Kasumi-1 (cell line): ENCODE measurements at places on chromosomes 2 and 18.

DNA sequence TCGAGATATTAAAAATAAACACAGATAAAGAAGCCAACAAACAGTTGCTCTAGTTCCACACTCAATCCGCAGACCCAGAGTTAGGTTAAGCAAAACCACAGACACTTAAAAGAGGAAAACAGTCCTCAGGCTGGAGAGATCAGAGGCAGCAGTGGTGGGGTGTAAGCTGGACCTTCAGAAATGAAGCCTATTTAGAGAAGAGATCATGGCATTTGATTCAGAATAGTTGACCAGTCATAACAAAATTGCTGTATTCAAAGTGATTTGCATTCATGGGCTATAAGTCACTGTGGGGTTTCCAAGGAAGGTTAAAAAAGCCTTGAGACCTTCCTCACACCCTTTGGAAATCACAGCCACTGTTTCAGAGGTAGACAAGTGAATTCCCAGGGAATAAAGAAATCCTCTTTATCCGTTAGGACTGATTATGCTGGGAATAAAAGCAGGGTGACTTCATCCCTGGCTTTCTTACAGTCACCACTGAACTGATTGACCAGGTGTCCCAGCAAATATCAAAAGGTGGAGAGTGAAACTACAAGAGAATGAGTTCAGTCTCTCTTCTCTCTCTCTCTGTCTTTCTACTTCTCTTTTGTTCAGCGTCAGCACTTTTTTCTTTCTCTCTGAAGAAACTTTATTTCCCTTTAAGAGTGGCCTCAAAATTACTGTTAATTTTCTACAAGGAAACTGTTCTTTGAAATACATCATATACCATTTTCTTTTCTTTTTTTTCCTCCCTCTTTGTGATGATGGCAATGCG is 171.8 kb upstream of the PIK3C3 start:
- DNase-seq, result no peak

GRCh38 chr18:3002732-3003131 is 10.2 kb downstream of the LPIN2 start:
- DNase-seq, result no peak

GRCh38 chr2:24806661-24807036 is 13.4 kb downstream of the CENPO start:
- no peak for DNase-seq

DNA sequence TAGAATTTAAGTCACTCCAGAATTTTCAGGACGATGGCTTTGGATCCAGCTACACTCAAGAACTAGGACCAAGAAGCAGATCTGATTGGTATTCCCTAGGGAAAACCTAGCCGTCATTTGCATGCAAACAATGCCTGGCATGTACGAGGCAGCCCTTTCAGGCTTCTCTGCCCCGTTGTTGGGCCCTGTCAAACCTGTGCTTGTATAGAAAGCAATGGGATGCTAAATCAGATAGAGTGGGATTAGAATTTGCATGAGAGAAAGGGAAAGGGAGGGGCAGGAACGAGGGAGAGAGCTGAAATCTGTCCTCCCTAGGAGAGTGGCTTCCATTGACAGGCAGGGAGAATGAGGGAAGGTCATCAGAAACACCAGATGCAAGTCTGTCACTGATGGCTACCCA is 28.6 kb downstream of the ARID5A start:
- no peak for DNase-seq

GRCh38 chr18:12046751-12047335 is 46.8 kb upstream of the ANKRD62 start:
- no peak for DNase-seq

DNA sequence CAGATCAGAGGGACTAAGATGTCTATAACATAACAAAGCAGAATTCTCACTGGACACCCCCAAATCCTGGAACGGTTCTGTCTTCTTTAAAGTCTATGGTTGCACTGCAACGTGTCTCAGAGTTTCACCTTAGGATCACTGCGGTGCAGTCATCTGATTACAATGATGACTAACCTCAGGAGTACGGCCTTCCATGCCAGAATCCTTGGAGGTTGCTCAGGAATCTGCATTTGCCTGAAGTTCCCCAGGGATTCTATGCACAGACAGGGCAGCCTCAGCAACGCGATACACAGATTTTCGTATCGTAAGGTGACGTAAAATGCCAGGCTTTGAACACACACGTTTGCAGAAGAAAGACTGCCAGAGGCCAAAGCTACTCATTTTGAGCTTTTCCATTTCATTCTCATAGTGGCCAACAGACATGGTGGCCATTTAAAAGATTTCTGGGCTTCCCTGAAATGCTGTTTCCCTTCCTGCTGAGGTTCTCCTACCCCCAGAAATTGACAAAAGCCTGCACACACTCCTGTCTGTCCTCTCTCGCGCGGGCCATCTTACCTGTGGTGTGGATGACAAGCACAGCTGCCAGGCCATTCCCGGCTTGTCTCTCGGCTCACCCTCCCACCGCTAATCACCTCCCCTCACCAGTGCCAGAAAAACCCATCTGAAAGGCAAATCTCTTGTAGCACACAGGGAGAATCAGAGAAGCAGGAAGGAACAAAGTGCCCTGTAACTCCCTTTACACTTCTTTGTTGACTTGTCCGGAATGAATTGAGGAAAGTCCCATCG is 148.8 kb downstream of the ACKR3 start:
- no peak for DNase-seq

GRCh38 chr2:133346654-133347053 is 221.6 kb downstream of the NCKAP5 start:
- no peak for DNase-seq

DNA sequence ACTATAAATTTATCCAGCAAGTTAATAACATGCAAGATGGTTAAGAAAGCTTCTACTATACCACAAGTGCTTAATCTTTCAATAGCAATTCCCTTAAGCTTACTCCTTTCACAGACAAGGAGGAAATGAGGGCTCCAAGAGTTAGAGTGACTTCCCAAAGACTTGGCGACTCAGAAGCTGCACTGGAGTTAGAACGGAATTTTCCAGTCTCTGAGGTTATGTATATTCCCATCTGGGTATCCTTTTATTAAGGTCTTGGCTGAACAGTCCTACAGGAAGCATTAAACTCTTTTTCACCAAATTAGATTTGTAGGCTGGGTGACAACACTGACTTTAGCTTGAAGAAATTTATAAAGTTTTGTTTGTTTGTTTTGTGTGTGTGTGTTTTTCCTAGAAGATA is 256.9 kb upstream of the DPP10 start:
- no peak for DNase-seq

- DNase-seq, result no peak
Measured at GRCh38 chr2:10841547-10842219, 29.1 kb upstream of the PDIA6 start.

- DNase-seq, result no peak
Measured at GRCh38 chr2:238854699-238855229, 6.9 kb downstream of the TWIST2 start.

DNA sequence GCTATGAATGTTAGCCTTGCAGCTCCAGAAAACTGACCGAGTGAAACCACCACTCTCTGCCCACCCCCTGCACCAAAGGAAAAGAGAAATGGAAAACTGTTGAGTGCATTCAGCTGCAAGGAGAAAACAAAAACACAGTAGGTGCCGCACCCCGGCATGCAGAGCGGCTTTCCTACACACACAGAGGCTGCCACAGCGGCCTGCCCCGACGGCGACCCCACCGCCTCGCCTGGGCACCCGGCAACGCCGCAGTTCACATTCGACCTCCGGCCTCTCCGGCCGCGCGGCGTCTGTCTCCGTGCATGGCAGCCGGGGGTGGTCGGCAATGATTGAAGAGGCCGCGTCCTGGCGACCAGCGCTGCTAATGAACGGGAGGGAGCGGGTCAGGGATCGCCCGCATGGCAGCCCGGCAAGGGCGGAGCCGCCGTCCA is 417.1 kb upstream of the SALL3 start:
- no peak for DNase-seq

- DNase-seq, result no peak
Measured at GRCh38 chr2:234241656-234242458, 191.4 kb downstream of the SPP2 start.

- no peak for DNase-seq
Measured at GRCh38 chr2:43025709-43026295, 200.6 kb downstream of the ZFP36L2 start.

GRCh38 chr18:65988972-65989371 is 238.2 kb downstream of the CDH7 start:
- DNase-seq, result no peak

DNA sequence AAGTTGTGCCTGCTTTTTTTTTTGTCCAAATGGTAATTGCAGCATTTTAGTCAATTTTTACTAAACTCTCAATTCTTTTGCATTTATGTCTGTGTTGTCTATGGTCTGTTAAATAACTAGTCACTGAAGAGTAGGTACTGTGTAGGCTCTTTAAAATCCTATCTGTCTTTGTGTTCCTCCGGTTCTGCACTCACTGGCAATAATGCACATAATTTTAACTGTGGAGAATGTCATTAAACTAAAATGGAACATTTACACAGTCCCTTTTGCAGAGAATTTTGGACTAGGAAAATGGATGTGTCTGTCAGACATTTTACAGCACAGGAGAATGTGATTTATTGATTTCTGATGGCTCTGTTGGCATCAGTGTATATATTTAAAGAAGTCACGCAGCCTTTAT is 116.6 kb downstream of the ASXL3 start:
- no peak for DNase-seq
